ENCODE measurements at places on chromosomes 11 and 22.

GRCh38 chr22:17549655-17550054, 13.6 kb upstream of the SLC25A18 start:
- no peak for DNase-seq

DNA sequence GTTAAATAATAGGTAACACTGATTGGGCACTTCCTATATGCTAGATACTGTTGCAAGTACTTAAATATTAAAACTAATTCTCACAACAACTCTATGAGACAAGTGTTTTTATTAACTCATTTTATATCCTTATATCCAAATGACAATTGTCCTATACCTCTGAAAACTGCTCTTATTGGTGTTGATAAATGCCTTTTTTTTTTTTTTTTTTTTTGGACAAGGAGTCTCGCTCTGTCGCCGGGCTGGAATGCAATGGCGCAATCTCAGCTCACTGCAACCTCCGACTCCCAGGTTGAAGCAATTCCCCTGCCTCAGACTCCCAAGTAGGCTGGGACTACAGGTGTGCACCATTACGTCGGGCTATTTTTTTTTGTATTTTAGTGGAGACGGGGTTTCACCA, 41.6 kb downstream of the MRTFA start:
- no peak for DNase-seq

DNA sequence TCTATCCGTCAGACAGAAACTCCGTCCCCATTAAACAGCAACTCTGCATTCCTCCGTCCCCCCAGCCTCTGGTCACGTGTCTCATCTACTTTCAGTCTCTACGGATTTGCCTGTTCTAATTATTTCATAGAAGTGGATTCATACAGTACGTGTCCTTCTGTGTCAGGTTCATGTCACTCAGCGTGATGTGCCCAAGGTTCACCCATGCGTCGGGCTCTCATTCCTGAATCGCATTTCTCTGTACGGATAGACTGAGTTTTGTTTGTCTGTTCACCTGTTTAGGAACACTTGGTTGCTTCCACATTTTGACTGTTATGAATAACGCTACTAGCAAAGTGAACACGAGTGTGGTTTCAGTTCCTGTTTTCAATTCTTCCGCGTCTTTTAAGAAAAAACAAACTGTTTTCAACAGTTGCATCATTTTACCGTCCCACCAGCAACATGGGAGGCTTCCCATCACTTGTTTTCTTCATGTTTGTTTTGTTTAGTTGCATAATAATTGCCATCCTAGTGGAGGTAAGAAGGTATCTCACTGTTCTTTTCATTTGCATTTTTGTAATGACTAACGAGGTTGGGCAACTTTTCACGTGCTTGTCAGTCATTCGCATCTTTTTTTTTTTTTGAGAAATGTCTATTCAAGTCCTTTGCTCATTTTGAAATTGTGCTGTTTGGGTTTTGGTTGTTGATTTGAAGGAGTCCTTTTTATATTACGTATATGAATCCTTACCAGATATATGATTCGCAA, 8.9 kb upstream of the NLRP6 start:
- DNase-seq = no peak

DNA sequence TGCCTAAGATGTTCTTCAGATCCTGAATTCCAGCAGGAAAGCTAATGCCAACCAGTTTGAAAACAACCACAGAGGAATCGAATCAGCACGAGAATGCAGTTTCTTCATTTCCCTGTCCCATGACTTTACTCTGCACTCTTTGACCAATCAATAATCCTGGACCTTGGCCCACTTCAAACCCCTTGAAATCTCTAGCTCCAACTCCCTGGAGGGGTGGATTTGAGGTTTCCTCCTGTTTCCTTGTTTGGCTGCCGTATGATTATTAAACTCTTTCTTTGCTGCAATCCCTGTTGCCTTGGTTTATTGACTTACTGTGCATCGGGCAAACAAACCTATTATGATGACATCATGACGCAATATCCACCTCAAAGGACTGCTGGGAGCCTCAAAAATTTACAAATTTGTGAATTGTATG, 109.3 kb downstream of the FBXO7 start:
- no peak for DNase-seq
